ENCODE measurements at places on chromosomes 12 and 14.

DNA sequence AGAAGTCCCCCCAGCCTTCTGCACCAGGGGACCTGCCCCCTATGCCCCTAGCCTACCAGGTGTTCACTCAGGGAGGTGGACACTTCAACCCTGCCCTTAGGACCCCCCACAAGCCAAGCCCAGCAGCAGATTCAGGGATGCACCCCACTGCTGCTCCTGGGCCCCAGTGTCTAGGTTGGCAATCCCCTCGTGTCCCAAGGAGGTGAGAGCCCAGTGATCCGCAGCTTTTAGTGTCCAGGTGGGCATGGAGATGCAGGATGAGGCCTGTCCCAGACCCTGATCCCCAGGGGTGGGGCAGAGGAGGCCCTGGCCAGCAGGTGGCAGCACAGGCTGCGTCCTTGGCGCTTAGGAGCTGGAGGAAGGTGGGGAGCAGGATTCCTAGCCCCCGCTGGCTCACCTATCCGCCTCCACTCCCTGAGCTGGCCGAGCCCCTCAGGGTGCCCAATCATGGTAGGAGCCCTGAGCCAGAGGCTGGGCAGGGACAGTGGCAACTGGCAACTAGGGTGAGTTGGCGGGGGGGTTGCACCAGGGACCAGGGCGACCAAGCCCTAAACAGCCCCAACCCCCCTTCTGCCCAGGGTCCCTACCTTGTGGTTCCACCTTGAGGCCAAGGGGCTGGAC is 4.1 kb downstream of the CKB start:
- peak; percentile 74 for DNase-seq

- DNase-seq = no peak
Measured at GRCh38 chr14:27881646-27882045, 884.9 kb upstream of the FOXG1 start.

DNA sequence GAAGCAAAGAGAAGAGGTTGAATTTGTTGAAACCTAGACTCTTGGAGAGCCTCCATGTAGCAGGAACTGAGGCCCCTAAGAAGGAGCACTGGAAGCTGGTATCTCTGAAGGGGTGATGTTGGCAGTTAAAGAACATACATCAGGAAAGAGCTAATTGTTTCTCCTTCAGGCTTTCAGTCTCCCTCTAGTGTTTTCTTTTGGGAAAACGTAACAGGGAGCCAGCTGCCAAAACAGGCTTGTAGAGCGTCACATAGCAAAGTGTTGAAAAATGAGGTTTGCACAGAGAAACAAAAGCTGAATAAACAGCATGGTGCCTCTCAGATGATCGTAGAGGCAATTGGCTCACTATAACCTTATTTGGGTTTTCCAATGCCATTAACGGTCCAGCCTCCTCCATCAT is 46.9 kb upstream of the CAND1 start:
- peak; percentile 66 for DNase-seq

- DNase-seq = no peak
Measured at GRCh38 chr14:97219431-97220017, 422.3 kb downstream of the VRK1 start.
